Fibroblast of lung (primary cell): ENCODE measurements at places on chromosomes 11 and 22. TPM values are rescaled to one million over a fixed set of nuclear protein-coding genes. Genes with fewer than 3 reads are reported as not detected.

The IFITM10 gene
- total RNA-seq = 0.26 and 0.50 TPM in 2 replicates

The AQP11 gene
- 7.4 and 11.2 TPM in 2 replicates for total RNA-seq

DNA sequence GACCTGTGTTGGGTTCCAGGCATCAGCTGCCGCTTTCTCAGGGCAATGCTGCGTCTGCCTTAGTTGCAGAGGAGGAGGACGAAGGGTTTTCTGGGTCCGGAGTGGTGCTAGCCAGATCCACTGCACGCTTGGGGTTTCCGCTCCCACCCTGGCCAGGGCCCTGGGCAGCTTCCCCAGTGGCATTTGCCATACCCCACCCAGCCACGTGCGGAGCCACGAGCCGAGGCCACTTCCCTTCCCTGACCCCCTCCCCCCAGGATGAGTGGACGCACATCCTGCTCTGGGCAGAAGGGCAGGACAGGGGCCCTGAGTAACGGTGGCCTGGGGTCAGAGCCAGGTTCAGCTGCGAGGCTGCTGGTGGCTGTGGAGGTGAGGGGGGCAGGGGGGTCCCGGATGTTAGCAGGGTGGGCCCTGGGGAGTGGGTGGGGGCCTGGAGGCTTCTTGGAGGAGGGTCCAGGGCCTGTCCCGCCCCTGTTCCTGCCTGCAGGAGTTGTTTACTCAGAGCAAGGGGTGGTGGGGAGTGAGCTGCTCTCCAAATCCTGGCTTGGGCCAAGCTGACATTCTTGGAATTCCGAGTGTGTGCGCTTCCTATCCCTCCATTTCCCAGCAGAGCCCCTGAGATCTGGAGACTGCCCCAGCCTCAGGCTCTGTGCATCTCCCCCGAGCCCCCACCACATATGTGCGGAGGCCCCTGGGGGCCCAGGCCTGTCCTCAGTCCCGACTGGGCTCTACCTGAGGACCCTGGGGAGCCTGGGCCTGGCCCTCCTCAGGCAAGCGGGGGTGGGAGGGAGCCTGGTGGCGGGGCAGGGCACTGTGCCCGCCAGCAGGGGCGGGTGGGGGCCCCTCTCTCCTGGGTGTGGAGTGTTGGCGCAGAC lies 1.4 kb downstream of the TSPAN4 start:
- H3K27me3 ChIP-seq = no peaks in the 10 kb centered on the region
- H3K4me1 ChIP-seq = peaks cover 41% of the 10 kb centered on the region
- DNase-seq = peak; percentile 96
- H3K27ac ChIP-seq = peak overlapping the region; percentile 87
- H3K36me3 ChIP-seq = peaks cover 20% of the 10 kb centered on the region

DNA sequence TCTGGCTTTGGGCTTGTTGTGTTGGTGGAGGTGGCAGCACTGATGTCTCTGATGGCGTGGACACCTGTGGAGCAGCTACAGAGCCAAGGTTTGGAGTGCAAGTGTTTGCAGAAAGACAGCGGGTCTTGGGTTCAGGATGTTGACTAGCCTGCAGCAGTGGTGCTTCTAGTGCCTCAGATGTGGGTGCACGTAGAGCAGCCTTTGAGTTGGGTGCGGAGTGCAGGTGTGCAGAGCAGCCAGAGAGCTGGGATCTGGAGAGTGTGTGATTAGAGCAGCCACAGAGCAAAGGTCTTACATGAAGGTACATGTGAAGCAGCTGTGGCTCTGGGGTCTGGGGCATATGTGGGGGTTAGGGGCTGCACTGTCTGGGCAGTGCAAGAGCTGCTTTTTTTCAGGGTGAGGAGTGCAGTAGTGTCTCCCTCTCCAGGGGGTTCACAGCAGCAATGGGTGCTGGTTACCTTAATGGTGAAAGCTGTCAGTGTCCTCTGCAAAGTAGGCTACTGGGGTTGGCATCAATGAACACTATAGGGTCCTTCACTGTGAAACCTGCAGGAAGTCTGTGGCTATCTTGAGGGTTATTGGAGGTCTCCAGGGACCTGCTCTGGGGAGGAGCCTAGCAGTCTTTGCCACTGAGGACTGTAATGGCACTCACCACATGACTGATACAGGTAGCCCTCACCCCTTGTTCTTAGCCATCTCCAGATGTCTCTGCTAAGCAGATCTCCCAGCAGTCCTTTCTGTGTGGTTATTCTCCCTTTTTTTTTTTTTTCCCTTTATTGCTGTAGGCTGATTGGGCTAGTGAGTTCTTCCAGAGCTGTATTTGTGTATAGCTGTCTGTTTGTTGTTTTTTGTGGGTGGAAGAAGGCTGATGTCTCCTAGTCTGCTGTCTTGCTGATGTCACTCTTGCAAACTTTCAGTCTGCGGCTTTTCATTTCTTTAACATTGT lies 14.3 kb downstream of the BIRC2 start:
- H3K36me3 ChIP-seq = peaks cover 9% of the 10 kb centered on the region
- no peak for DNase-seq
- no peaks in the 10 kb centered on the region for H3K27me3 ChIP-seq
